HFFc6 (cell line): ENCODE measurements at places on chromosomes 12 and 14.

DNA sequence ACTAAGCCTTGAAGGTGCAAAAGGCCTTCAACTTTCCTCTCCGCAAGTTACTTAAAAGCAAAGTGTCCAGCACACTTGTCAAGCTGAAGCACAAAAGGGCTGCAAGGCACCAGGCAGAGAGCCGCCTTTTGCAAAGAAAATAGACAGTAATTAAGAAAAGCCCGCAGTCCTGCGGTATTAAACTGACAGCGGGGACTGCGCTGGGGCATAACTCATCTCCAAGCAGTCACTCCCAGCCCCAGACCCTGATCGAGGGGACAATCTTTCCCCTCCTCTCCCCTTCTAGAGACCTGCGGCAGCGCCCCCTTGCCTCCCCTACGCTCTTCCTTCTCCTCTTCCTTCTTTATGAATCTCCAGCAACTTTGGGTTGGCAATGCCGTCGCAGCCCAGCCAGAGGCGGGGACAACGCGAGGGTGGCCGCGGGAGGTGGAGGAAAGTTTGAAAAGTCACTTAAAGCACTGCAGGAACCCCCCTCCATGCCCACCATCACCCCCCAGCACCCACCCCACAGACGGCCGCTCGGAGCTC, 200.9 kb upstream of the CAND1 start:
- no peak for DNase-seq

- peak; percentile 73 for DNase-seq
Observed at GRCh38 chr12:122282061-122282460, 15.8 kb upstream of the VPS33A start.

DNA sequence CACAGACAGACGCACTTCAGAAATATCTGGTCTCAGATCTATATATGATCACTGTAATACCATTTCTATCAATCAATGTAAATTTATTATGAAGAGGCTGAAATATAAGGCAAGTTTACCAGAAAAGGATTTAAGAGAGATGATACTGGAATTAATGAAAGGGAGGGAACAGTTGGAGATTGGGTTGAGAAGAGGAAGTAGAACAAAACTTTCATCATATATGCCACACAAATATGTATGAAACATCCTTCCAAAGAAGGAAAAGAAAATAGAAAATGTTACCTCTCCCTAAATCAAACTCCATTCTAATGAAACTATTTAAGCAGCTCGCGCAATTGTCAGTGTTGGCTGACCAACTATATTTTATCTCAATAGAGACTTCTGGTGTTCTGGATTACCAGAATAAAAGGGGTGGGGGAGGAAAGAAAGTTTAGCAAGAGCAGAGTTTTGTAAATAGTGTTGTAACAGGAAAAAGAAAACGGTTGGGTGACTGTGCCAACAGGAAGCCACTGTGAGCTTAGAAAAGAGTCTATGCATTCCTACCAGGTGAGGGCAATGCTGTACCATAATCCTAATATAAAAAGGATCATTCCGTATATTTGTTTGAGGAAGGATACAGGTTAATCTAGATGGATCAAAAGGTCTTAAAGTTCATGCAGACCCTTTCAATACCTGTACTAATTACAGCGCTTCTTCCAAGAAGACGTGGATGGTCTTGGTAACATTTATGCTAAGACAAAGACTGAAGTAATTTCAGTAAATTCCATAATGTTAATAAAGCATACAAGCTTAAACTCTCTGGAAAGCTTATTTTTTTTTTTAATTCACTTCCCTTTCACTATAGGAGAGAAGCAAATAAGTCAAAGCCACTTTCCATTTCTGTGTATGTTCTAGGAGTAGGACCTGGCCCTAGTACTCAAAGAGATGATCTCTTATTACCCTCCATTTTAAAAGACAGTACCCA, 14.5 kb upstream of the LLPH start:
- DNase-seq = peak; percentile 59

DNA sequence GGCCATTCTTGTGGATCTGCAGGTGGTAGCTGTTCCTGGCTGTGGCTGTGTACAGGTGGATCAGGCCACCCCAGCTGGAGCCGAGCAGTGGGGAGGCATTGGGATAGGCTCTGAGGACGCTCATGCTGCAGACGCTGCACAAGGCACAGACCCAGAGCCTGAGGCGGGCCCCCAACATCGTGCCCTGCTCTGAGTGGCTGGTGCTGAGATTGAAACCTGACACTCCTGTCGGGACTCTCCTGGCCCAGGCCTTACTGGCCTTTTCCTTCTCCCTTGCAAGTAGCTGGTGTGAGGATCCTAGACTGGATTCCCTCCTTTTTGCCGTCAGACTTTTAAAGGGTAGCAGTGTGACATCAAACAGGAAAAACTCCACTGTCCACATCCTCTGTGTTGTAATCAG, at the start of gene FGF23:
TSS of gene FGF23 (minus strand) at position 308 of the 400 bp plus-strand sequence. CDS start at position 178, 130 bp downstream.
- DNase-seq = no peak

DNA sequence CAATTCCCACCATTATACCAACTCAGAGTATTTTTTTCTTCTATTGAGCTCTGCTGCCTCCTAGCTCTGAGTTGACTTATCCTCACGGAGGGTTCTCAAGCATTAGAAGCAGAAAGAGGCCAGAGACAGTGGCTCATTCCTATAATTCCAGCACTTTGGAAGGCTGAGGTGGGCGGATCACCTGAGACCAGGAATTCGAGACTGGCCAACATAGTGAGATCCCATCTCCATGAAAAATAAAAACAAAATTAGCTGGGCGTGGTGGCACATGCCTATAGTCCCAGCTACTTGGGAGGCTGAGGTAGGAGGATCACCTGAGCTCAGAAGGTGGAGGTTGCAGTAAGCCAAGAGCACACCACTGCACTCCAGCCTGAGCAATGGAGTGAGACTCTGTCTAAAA, 21.0 kb downstream of the HPD start:
- no peak for DNase-seq

- no peak for DNase-seq
Observed at GRCh38 chr14:25622763-25623162, 572.8 kb upstream of the STXBP6 start.

GRCh38 chr14:62604524-62604923, 440.7 kb downstream of the KCNH5 start:
- no peak for DNase-seq

DNA sequence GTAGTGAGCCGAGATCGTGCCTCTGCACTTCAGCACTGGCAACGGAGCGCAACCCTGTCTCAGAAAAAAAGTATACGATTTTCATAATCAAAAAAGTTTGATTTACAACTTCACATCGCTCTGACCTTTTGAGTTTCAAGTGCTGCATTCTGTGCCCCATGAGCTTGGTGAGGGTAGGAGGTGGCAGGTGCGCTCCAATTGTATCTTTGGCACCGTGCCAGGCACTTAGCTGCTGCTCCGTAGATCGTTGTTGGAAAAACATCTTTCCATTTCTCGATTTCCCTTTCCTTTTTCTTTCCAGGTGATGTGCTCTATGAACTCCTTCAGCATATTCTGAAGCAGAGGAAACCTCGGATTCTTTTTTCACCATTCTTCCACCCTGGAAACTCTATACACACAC, 203.7 kb downstream of the ETV6 start:
- no peak for DNase-seq

- DNase-seq = no peak
Observed at GRCh38 chr12:27824126-27824842, 44.2 kb upstream of the MANSC4 start.

DNA sequence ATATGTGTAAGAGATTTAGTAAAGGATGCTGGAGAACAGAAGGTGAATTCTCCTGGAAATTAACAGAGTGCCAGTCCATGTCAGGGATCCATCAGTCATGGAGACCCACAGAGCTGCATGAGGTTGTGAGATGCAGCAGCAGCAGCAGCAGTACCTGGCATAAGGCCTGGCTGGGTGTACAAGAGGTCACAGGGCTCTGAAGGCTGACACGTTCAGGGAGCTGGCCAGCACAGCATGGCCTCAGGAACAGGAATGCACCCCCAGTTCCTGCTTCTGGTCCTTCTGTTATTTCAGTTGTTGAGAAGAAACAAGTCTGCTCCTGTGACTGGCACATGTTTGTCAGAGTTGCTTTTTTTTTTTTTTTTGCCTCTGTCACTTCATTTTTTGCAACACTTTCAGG, 210.8 kb downstream of the CNTN1 start:
- DNase-seq = no peak

DNA sequence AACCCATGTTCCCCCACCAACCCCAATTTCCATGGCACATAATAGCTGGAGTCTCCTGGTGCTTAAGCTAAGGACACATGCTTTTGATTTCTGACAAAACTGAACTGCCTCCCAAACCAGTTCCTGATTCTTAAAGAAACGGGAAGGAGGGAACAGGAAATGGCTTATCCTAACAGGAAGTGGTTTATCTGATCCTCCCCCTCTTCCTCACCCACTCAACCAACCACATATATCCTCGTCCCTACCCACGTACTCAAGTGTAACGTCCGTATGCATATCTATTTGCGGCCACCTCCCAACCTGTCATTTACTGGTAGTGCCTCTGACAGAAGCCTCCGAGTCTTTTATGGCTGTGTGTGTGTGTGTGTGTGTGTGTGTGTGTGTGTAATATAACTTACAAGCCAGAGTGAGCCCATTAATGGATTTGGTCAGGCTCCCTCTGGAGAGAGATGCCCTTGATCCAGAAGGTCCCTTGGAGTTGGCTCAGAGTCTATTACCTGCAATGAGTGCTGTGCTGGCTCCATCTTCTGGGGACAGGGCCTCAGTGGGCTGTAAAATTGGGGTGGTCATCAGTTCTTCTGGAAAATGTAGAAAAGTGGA, 7.7 kb downstream of the DAZAP2 start:
- DNase-seq = no peak

GRCh38 chr12:74890237-74890599, 319.4 kb downstream of the KCNC2 start:
- DNase-seq = peak; percentile 90

- no peak for DNase-seq
Observed at GRCh38 chr12:5165296-5165970, 121.8 kb downstream of the KCNA5 start.

GRCh38 chr12:11863478-11863906, 207.2 kb upstream of the BCL2L14 start:
- DNase-seq = no peak

- DNase-seq = peak; percentile 90
Observed at GRCh38 chr12:69415471-69416275, 54.5 kb upstream of the FRS2 start.

GRCh38 chr12:73159954-73160353, 887.8 kb downstream of the TRHDE start:
- no peak for DNase-seq

DNA sequence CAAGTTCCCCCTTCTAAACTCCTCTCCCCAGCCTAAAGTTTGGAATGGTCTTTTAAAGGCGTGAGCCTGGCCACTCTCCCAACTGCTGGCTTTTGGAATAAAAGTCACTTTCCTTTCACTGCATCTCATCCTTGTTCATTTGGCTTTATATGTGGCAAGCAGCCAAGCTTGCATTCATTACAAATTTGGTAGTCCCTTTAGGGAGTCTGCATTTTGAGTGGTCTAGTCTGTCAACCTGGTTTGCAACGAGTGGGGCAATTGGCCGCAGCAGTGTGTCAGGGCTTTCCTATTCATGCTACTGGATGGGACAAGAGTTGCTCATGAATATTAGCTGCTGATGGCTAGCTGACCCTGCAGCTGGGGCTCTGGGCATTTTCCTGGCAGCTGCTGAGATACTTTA, 57.0 kb downstream of the CATSPERB start:
- DNase-seq = no peak

- no peak for DNase-seq
Observed at GRCh38 chr14:54594537-54594936, 27.6 kb downstream of the SAMD4A start.

GRCh38 chr14:98935921-98936320, 336.1 kb downstream of the BCL11B start:
- DNase-seq = no peak

DNA sequence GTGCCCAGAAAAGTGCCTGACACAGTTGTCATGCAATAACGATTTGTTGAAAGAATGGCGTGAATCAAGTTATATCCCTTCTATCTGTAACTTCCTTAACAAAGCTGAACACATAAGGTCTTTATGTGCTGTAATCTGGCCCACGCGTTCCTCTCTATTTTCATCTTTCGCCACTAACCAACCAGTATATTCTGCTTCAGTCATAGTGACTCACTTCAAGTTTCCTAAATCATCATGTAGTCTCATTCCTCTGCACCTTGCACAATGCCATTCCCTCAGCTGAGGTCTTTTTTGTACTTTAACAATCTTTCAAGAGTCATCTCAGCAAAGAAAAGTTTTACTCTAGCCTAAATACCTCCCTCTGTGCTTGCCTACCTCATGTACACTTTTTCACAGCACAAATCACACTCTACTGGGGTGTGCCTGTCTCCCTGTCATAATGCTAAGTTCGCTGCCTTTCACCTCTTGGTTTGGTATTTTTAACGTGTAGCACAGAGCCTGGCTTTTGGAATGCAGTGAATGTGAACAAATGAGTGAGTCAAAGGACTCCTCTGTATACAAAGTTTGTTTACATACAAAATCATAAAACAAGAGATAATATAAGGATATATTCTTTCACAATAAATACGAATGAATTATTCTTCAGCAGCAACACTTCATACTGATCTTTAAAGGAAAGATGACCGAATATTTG, 2.9 kb upstream of the CMAS start:
- DNase-seq = peak; percentile 18

- DNase-seq = peak; percentile 25
Observed at GRCh38 chr14:98578204-98578603, 693.8 kb downstream of the BCL11B start.

DNA sequence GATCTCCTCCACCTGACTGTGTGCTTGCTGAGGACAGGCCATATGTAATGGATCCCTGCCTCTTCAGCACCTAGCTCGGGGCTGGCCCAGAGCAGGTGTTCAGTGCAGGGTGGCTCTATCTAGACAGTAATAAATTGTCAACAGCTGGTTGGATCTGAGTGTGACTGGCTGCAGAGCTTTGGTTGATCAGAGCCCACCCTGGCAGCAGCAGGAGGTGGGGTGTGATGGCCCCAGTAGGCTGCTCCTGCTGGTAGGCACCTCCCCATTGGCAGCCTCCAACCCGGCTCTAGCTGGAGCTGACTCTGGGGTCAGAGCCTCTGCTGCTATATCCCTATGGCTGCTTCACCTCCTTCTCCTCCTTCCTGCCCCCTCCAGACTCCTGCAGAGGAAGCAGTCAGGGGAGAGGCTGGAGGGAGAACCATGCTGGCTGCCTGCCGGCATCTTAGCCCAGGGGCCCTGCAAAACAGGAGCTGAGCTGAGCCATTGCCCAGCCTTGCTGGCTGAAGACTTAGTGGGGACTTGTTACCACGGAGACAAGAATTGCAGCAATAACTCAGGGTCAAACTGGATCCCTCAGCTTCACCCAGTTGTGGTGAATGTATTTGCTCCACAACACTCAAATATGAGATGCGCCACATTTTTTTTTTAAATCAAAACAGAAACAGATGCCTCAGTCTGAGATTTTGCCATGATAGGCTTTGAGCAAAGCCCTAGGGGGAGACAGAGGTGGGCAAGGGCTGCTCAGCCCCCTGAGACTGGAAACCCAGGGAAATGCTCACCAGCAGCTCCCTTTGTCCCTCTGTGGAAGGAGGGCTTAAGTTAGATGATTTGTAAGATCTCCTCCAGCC, 22.2 kb downstream of the TMEM63C start:
- DNase-seq = no peak

GRCh38 chr12:56385873-56386272, 23.2 kb upstream of the APOF start:
- DNase-seq = no peak
